ENCODE measurements at places on chromosomes 16 and 17.

DNA sequence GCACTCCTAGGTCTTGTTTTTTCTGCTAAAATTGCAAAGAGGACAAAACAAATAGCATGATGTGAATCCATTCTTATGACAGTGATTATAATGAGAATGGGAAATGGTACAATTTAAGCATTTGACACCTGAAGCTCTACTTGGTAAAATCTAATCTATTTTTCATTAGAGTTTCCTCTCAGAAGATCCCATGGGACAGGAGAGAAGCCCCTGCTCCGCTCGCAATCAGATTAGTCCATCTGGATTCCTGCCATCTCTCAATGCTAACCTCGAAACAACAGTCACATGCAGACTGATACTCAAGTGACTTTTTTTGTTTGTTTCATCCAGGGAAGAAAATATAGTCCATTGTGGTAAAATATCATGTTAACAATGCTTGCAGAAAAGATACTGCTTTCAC lies 107.4 kb upstream of the TOM1L1 start:
- no peak for DNase-seq

- DNase-seq = no peak
Observed at GRCh38 chr17:47831934-47832327, 461 bp downstream of the LRRC46 start.

DNA sequence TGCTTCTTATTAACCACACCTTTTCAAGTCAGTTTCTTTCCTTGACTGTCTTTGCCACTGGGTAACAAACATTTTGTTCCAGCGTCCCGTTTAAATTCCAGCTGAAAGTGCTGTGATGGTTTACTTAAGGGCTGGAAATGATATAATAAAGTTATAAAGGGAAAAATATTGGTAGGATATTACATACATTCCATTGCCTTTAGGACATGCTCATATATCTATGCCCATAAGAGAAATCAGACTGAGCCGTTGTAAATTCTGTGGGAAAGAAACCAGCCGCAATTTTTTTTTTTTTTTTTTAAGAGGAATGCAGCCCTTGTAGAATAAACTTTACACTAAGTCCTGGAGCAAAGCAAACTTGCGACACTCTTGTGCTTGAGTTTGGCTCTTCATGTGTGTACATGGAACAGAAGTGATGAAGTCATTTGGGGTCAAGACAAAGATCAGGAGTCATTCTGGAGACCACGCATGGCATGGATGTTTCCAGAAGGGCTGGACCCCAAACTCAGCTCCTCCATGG lies 210.9 kb downstream of the XYLT1 start:
- DNase-seq = no peak

- DNase-seq = peak; percentile 9
Observed at GRCh38 chr17:76868669-76869495, 678 bp downstream of the MGAT5B start.

- DNase-seq = no peak
Observed at GRCh38 chr16:17318238-17318637, 152.5 kb downstream of the XYLT1 start.

DNA sequence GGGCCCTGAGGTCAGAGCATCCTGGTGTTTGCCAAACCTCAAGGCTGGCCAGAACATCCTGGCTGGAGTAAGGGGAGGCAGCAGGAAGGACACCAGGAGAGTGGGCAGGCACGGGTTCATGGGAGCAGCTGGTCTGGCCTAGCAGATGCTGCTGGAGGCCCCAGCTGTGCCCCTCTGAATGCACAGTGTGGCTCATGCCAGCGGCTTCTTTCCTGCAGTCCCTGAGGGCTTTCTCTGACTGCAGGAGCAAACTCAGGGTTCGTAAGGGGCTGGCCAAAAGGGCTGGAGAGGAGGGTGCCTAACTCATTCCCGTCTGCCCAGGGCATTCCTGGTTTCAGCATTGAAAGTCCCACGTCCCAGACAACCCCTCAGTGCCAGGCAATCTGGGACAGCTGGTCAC lies 78.7 kb downstream of the ZDHHC7 start:
- no peak for DNase-seq

DNA sequence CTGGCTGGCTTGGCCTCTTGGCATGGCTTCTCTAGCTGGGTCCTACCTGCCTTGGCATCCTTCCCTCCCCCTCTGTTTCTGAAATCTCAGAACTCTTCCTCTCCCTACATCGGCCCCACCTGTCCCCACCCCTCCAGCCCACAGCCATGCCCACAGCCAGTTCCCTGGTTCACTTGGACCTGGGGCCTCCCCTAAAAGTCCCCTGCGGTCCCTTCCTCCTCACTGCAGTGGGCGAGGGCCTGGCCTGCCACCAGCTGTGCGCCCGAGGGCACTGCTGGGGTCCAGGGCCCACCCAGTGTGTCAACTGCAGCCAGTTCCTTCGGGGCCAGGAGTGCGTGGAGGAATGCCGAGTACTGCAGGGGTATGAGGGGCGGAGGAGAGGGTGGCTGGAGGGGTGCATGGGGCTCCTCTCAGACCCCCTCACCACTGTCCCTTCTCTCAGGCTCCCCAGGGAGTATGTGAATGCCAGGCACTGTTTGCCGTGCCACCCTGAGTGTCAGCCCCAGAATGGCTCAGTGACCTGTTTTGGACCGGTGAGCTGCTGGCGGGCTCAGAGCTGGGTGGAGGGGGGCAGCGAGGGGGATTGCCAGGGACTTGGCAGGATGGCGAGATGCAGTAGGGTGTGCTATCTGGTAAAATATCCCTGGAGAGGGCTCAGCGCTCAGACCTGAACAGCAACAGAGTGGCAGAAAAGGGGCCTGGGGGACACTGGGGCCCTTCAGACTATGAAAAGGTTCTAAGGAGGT lies 14.1 kb downstream of the MIEN1 start:
- no peak for DNase-seq

DNA sequence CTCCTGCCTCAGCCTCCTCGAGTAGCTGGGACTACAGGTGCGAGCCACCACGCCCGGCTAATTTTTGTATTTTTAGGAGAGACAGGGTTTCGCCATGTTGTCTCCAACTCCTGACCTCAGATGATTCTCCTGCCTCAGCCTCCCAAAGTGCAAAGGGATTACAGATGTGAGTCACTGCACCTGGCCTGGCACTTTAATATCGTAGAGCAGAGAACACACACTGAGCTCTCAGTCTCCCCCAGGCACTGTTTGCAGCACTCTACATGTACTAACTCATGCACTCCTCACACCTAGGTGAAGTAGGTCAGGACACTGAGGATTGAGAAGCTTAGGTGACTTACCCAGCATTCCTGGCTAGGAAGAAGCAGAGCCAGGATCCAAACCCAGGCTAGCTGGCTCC lies 15.0 kb downstream of the C17orf100 start:
- no peak for DNase-seq

- no peak for DNase-seq
Observed at GRCh38 chr17:76370261-76370993, 14.0 kb upstream of the SPHK1 start.

- DNase-seq = no peak
Observed at GRCh38 chr16:12546918-12547607, 256.6 kb downstream of the CPPED1 start.

- DNase-seq = peak; percentile 64
Observed at GRCh38 chr17:38871247-38872015, 1.6 kb downstream of the LASP1 start.

- no peak for DNase-seq
Observed at GRCh38 chr17:79830303-79830702, 8.9 kb downstream of the CBX4 start.

DNA sequence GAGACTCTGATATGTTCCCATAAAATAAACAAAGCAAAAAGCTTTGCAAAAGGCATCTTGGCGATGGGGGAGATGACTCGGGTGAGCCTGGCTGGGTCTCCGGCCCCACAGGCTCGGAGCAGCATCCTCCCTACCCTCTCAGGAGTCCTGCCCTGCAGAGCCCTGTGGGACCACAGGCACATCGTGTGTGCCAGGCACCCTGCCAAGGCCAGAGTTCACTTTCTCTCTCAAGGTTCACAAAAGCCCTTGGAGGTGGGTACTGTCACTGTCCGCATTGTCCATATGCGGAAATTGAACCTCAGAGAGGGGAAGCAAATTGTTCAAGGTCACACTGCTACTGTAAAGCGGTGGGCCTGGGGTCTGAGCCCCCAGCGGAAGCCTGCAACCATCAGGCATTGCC lies 48.5 kb downstream of the CRISPLD2 start:
- DNase-seq = no peak

DNA sequence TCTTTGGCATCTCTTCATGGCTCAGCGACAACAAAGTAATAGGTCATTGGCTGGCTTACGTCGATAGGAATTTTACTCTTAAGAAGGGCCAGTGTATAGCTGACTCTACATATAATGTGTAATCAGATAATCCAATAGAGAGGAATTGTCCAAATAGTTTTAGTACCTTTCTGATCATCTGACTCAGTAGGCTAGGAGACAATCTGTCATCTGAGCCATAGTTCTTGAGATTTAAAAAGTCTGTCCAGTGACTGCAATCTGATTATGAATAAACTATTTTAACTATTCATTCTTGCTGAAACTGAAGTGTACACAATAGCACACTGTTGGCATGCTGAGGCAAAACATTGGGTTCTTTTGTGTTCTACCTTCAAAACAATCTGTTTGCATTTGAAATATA lies 21.4 kb upstream of the NOL11 start:
- no peak for DNase-seq

DNA sequence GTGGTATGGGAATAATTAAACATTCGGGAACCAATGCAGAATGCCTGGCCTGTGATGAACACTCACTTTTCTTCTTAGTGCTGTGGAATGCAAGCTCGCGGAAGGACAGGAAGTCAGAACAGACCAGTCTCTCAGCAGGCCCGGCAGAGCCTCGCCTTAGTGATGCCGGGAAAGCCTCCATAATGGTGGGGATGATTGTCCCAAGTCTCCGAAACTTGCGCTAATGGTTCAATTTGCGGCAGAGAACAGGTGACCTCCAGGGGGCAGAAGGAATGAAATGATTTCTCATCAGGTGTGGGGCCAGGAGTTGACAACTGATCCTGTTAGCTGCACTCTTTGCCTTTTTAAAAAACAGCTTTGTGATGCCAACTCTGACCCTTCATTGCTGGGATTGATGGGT lies 170.6 kb downstream of the GSG1L start:
- no peak for DNase-seq

GRCh38 chr16:20202747-20203146 lies 124.6 kb downstream of the GP2 start:
- no peak for DNase-seq

DNA sequence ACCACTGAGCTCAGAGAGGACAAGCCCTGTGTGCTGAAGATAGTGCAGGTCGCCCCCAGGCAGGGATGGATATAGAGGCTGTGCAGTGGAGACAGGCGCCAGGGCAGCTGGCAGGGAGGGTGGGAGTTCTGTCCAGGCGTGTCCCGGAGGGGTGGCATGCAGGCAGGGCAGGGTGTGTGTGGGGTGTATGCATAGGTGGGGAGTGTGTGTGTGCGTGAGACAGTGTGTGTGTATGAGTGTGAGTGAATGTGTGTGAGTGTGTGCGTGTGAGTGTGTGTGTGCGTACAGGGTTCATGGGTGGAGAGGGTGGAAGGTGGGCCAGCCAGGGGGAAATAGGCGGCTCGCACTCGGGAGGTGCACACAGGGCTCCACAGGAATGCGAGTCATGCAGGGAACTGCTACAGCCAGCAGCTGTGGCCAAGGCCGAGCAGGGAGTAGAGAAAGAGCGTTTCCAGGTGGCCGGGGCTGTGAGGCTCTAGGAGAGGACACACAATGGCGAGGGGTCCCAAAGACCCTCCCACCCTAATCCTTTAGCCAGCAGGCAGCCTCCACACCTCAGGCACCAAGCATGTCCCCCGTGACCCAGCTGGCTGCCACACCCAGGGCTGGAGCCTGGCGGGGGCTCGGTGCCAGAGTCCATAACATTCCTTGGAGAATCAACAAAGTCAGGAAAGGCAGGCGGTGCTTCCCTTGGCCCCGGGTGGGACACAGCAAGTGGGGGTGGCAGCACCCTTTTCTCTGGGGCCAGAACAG lies 4.6 kb downstream of the PLCD3 start:
- DNase-seq = no peak

GRCh38 chr16:53971616-53972015 lies 267.7 kb downstream of the FTO start:
- DNase-seq = no peak

DNA sequence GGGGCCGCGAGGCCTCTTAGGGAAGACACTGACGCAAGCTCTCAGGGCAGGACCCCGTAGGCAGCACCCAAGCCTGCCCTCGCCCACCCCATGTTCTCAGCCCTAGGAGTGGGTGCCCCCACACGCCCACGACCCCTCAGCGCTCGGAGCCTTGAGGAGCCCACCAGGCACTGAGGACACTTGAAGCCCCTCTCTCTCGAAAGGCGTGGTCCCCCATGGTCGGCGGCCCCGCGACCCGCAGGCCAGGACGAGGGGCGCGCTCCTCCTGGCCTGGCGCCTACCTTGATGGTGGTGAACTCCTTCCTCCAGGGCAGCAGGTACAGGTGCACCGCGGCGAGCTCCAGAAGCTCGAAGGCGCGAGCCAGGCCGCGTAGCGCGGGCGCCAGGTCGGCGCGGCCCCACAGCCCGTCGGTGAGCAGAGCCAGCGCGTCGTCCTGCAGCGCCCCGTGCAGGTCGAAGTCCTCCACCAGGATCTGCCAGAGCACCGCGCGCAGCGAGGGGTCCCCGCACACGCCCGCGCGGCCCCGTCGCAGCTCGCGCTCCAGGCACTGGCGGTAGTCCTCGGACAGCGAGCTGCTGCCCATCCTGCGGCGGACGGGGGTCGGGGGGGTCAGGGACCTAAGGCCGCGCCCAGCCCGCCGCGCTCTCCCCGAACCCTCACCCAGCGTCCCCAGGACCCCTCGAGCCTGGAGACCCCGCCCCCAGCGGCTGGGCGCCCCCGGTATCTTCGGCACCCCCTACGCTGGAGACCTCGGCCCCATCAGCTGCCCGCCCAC lies 668 bp downstream of the SPATA2L start:
- DNase-seq = peak; percentile 38

GRCh38 chr16:8919089-8919933 lies 37.2 kb downstream of the LITAFD start:
- no peak for DNase-seq

DNA sequence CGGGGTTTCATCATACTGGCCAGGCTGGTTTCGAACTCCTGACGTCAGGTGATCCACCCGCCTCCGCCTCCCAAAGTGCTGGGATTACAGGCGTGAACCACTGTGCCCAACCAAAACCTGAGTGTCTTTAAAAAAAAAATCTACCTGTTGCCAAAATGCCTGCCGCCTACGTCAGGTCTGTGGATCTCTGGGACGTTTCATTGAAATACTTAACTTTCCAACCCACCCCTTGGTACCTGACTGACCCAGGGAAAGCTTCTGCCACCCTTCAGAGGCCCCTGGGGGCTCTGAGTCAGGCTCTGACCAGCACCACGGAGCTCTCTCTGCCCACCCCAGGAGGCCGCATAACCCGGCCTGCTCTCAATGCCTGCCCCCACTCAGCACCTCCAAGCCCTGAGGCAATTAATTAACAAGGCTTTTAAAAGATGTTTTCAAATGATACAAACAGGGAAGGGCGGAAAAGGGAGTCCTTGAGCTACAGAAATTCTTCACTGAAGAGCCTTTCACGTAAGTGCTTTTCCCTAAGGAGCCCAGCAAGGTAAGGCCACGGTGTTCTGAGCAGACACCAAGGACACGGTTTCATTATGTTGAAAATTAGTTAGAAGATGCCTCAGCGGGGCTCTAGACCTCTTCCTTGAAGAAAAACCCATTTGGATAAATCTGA lies 29.3 kb upstream of the GSG1L start:
- no peak for DNase-seq
